NCI-H1092 (cell line): ENCODE measurements at places on chromosomes 1 and 21.

GRCh38 chr1:8702472-8702849 lies 115.0 kb downstream of the RERE start:
- DNase-seq: no peak

GRCh38 chr1:29179641-29180184 lies 2.0 kb downstream of the SRSF4 start:
- no peak for DNase-seq

GRCh38 chr1:151539321-151540020 lies 638 bp upstream of the TUFT1 start:
- peak; percentile 97 for DNase-seq

GRCh38 chr1:1020415-1021009 lies 592 bp downstream of the AGRN start:
- no peak for DNase-seq

GRCh38 chr1:99447721-99448120 lies 183.4 kb downstream of the PLPPR4 start:
- DNase-seq: no peak

DNA sequence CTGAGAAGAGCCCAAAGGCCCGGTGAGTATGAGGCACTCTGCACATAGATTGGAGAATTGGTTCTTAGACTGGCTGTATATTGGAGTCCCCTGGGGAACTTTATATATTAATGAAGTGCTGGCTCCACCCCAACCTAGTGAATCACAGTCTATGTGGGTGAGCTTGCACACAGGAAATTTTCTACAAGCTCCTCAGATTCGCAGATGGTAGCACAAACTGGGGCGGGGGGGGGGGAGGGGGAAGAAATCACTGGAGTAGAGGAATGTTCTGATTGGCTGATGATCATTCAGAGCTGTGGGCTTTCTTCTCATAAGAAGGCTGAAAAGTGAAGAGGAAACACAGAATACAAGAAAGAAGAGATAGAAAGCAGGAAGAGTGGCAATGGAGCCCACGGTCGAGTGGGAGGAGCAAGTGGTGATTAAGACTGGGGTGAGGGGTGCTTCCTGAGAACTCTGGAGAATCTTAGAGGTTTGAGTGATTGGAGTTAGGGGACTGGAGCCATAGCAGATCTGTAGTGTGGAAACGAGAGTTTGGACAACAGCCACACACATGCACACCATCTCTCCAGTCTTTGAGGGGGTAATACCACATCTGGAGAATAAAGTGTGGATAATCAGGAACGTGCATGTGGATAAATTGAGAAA lies 465.9 kb upstream of the DAB1 start:
- DNase-seq: no peak

DNA sequence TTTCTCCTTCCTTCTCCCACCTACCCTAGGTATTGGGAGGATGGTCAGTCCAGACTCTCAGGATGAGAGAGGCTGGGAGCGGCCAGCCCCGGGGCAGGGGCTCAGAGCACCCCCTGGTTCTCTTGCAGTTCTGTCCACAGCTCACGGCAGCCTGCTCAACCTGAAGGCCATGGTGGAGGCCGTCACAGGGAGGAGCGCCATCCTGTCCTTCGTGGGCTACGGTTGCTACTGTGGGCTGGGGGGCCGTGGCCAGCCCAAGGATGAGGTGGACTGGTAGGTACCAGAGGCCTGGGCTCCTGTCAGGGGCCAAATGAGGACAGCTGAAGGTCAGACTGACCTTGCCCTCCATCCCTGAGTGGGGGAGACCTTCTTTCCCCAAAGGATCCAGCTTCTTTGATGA lies 4.2 kb downstream of the PLA2G2F start:
- no peak for DNase-seq

DNA sequence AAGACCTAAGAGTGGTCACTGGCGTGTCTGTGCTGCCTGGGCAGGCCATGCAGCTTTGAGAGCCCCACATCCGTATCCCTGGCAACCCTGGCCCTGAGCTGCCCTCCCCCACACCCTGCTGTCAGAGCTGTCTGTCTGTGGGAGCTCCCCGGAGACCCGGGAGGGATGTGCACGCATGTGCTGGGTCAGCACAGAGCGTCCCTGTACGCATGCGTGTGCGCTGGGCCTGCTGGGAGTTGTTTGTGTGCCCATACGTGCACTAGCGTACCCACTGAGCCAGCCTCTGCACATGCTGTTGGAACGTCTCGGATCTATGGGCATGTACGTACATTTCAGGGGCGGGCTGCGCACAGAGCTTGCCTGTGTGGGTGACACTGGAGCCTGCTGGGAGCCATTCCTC lies 89.3 kb downstream of the EPHB2 start:
- no peak for DNase-seq

DNA sequence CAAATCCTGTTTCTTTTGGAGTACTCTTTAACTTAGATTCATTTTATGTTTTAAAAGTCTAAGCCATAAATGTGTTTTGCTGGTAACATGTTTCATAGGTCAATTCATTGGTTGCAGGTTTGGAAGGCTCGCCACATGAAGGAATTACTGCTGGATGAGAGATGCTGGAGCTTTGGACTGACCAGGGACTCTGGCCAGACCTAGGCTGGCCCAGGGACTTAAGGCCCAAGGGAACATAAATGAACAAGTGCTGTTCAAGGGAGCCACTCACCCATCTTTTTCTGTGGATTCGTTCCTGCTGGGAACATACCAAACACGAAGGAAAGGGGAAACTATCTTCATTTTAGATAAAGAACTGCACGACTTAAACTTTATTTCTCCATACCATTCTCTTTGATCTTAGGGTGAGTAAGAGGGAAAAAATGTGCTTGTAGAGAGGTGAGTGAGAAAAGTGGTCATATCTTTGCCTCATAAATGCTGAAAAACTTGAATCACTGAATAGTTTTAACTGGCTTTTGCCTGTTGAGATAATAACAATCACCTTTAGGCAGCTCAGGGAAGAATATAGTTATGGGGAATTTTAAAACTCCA lies 15.3 kb upstream of the SHCBP1L start:
- DNase-seq: no peak

DNA sequence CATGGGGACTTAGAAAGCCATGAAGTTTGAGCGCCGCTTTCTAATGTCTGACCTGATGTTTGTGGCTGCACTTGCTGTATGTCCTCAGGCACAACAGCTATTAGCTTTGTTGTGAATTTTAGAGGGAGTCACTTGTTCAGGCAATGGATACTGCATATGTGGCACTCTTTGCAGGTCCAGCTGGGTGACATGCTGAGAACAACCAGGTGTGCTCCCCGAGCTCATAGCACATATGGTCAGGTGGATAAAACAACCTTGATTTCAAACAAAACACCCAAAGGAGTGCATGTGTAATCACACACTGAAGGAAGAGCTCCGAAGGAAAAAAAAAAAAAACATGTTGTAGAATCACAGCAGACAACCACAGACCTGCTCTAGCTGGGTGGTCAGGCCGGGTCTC lies 178.6 kb downstream of the BACH1 start:
- no peak for DNase-seq

- no peak for DNase-seq
Observed at GRCh38 chr1:204376919-204377799, 17.4 kb upstream of the PLEKHA6 start.

- no peak for DNase-seq
Observed at GRCh38 chr1:32775640-32776337, 41.4 kb downstream of the YARS1 start.

GRCh38 chr21:16642353-16642752 lies 870.5 kb upstream of the CXADR start:
- no peak for DNase-seq

GRCh38 chr1:119046429-119046784 lies 58.3 kb upstream of the TBX15 start:
- no peak for DNase-seq

DNA sequence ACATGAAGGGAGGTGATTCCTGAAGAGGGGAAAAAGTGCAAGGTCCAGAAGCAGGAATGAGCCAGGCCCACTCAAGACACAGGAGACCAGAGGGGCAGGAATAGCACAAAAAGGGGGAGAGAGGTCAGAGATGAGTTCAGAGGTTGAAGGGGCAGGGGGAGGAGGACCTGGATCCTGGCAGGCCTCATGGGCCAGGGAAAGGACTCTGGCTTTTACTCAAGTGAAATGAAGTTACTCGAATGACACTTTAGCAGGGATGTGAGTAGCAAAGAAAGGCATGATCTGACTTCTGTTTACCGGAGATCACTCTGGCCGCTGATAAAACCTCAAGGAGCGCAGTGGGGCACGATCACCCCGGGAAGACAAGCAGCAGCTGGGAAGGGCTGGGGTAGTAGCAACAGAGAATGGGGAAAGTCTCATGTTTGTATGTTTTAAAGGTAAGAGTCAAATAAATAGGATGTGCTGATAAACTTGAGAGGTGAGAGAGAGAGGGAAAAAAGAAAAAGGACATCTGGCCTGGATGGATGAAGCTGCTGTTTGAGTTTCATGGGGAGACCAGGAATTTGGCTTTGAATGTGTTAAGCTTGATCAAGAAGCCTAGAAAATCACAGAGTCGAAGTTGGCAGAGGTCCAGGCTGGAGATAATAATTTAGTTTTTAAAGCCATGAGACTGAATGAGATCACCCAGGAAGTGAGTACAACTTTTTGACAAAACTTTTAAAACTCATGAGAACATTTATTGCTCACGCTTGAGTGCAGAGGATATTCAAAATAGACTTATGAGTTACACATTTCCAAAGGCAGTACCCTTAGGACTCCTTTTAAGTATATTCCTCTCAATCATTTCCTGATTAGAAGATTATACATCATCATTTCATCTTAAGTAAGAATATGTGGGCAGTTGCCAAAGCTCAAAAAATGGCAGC lies 156.0 kb downstream of the RERE start:
- no peak for DNase-seq

- no peak for DNase-seq
Observed at GRCh38 chr21:25571726-25572121, 35.6 kb downstream of the MRPL39 start.

- no peak for DNase-seq
Observed at GRCh38 chr1:56397811-56398231, 181.5 kb downstream of the PLPP3 start.

- no peak for DNase-seq
Observed at GRCh38 chr1:87812871-87813577, 484.3 kb downstream of the LMO4 start.

DNA sequence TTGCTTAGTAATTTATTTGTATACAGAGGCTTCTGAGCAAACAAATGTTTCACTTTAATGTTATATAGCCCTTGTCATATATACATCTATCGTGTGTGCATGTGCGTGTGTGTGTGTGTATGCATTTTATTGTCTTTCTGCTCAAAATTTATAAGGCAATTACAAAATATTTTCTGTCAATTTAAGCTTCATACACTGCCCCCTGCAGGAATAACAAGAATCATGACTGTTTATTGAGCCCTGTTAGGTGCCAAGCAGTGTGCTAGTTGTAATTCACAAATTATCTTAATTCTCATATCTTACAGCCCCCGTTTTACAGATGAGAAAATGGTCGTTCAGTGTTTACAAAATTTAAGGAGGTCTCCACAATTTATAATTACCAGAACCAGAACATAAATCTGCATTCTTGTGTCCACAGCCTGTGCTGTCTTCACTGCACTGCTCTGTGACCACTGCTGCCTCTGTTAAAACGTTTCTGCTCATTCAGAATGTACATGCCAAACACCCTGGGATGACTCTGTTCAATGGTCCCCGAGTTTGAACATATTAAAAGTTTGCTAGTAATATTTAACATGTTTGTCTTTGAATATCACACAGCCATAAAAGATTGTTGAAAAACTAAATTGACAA lies 181.3 kb downstream of the ATP6V1G3 start:
- DNase-seq: no peak

DNA sequence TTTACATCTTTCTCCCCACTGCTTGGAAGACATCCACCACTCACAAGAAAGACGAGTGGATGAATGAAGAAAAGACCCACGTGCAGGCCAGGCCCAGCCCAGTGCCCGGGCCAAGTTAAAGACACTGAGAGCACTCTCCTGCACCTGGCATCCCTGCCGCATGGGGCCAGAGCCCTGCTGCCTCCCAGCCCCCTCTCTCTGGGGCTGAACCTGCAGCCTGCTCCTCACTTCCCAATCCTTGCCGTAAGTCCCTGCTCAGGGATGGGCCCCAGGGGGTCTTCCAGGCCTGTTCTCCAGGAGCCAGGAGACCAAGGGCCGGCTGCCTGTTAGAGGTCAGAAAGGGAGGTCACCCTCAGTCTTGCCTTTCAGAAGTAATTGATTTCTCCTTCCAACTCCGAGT lies 168.5 kb upstream of the ZC3H12A start:
- DNase-seq: peak; percentile 83

DNA sequence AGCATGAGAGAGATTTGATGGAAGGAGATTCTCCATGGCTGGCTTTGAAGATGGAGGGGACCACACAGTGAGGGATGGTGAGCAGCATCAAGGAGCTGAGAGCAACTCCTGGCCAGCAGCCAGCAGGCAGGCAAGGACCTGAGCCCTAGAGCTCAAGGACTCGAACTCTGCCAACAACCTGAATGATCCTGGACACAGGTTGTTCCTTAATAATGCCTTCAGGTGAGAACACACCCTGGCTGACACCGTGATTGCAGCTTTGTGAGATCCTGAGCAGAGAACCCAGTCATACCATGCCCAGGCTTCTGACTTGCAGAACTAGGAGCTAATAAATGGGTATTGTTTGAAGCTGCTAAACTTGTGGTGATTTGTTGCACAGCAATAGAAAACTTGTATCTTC lies 183.1 kb downstream of the LMX1A start:
- no peak for DNase-seq

- no peak for DNase-seq
Observed at GRCh38 chr1:245864872-245865271, 642.2 kb downstream of the SMYD3 start.

DNA sequence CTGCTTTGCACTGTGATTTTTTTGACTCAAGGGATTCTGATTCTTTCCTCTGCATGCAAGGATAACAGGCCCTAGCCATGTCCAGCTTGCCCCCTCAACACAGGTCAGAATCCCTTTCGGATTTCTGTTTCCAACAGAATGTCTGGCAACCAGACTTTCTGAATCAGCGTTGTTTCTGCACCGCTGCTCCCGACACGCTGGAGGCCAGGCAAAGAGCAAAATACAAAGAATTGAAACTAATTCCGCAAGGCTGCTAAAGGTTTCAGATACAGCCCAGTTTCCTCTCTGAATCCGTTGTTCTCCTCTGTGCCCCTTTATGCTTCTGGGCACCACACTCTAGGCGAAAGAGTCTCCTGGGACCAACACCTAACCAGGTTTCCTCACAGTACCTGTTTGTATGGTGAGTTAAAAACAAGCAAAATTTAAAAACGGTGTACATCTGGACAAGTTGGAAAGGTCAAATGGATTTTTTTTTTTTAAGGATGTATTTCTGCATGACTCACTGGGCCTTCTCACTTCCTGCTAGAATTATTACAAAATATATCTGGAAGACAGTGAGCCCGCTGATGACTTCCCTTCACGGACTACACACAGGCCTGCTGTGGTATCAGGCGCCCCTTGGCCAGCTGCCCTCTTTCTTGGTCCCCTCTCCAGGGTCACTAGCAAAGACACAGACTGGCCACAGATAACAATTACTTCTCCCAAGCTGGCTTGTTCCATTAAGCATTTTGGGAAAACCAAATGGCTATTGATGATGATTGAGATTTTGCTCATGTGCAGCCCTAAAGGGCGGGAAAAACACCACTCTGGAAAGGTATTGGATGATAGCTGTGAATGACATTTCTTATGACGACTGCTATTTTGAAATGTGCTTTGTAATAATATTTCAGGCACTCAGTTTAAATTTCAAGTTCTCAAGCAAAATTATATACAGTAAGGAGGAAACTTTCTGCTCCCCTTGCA lies 118.3 kb downstream of the TGFB2 start:
- no peak for DNase-seq
